ACHN (cell line): ENCODE measurements at places on chromosomes 12 and 14.

DNA sequence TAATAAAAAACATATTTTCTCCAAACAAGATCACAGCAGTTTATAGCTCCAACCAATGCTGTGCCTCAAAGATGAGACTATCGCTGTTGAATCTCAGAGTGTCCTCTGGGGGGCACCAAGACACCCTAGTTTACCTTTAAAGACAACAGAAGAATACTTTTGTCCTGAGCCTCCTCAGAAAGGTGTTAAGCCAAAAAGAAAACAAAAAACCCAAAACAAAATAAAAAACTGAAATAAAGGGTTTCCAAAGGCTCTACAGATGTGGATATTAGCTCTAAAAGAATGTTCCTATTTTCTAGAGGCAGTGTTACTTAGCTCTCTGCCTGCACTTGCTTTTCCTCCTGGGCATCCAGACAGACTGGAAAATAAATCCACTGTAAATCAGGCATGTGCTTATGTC lies 86.9 kb upstream of the TTC7B start:
- peak; percentile 60 for DNase-seq

DNA sequence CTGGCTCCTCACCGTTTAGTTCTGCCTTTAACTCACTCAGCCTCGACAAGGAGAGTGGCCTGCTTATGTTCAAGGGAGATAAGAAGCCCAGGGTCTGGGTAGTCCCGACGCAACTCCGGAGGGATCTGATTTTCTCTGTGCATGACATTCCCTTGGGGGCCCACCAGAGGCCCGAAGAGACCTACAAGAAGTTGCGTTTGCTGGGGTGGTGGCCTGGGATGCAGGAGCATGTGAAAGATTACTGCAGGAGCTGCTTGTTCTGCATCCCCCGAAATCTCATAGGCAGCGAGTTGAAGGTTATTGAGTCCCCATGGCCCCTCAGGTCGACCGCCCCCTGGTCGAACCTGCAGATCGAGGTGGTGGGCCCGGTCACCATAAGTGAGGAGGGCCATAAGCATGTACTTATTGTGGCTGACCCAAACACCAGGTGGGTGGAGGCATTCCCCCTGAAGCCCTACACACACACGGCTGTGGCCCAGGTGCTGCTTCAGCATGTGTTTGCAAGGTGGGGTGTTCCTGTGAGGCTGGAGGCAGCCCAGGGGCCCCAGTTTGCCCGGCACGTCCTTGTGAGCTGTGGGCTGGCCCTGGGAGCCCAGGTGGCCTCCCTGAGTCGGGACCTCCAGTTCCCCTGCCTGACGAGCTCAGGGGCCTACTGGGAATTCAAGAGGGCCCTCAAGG lies 13.1 kb downstream of the CBLN3 start:
- DNase-seq: no peak

GRCh38 chr14:70887207-70887681 lies 20.0 kb upstream of the PCNX1 start:
- no peak for DNase-seq

DNA sequence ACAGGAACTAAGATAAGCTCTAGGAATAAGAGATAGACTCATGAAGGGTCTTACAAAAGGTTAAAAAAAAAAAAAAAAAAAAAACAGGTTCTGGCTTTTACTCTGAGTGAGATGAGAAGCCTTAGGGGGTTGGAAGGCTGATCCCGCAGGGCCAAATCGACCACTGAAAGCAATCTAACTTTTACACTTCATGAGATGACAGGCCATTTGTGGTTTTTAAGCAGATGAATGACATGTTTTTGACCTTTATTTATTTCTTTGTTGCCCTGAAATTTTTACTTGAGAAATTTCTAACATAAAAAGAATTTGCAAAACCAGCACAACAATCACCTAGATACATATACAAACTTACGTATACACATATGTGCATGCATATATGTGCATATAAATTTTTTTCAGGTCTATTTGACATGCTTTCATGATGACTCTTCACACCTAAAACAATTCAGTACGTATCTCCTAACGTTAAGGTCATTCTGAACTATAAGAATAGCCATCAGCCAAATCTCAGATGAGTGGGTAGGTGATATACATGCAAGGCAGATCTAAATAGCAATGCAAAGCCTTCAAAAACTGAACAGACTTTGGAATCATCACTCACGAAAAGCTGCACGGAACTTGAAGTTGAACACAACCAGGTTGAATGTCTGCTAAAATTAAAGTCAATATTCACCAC lies 87.0 kb downstream of the R3HDM2 start:
- no peak for DNase-seq

DNA sequence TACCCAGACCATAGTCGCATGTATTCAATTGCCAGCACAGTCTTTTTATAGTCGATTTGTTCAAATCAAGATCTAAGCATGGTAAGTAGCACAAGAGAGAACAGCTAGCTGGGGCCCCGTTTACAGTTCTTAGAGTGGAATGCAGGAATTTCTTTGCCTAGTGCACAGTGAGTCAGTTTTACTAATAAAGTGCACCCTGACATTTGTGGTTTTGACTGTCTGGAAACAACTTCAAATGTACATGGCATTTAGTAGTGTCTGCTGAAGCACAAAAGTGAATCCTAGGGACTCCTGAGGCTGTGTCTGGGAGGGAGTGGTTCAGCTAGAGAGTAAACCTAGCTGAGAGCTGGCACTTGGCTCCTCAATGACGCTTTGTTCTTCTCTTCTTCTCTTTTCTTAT lies 64.9 kb downstream of the TMX1 start:
- DNase-seq: peak; percentile 91

DNA sequence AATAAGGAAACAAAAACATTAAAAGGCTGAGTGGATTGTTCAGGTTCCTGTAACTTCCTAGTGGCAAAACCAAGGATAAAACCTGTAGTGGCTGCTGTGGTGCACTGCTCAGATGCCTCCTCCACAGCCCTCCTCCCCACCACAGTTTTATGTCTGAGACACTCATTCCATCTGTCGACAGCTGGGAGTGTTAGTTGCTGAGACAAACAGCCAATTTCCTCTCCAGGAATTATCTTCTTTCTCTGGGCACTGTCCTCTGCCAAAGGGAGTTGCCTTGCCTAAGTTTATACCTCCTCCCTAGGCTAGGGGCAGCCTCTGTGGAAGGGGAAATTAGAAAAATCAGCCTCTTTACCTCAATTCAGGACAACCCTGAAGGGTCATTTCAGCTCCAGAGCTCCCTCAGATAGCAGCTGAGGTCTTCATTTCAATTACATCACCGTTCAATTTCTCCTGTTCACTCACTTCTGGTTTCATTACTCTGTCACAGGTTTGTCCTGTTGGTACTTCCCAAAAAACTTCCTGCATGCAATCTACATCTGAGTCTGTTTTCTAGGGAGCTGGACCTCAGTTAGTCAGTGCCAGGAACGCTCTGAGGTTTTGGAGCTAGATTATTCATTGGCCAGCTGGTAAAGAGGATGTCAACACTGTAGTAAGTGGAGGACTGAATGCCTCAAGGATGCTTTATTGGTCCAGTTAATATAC lies 74.9 kb upstream of the ATP2B1 start:
- DNase-seq: no peak

DNA sequence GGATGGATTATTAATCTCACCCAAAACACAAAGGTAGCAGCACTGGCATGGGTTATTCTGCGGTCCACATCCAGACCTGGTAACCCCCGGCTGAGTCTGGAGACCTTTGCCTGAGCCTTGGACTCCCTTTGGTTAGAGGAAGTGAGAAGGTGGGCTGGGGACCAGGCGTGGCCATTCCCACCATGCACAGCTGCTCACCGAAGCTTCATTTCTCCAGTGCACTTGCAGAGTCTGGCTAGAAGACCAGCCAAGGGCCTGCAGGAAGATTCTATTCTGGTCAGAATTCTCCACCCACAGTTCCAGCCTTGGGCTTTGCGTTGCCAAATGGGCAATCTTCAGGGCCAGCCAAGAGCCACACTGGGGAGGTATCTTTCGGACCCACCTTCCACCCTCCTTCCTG lies 73.0 kb downstream of the LGMN start:
- DNase-seq: no peak
